Sigmoid colon (tissue), 7 donors: ENCODE measurements at places on chromosomes 3 and 15. TPM values are rescaled to one million over a fixed set of nuclear protein-coding genes. Genes with fewer than 3 reads are reported as not detected.

TMCO5A gene
- not detected for total RNA-seq

PLA1A gene
- 1.4 TPM for total RNA-seq

SPCS1 gene
- total RNA-seq, result 116 TPM

PLSCR5 gene
- total RNA-seq, result not detected

CRYGS gene
- total RNA-seq, result 1.5 TPM

DNA sequence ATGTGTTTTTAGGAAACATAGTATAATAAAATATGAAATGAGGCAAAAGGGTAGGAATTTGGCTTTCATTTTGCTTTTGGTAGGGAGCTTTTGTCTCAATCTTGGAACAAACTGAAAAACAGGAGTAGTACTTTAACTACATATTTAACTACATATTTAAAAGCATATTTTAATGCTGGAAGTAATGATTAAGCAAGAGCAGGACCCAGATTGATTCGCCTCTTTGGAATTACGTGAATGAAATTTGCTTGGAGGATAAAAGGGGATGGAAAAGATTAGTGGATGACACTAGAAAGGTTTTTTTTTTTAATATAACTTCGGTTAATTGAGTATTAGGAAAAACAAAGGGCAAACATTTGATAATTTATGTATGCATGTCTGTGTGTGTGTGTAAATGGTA is 11.2 kb upstream of the TMEM212 start:
- no peak for DNase-seq

- no peak for DNase-seq
Observed at GRCh38 chr3:175287361-175287963, 428.3 kb downstream of the NAALADL2 start.

DNA sequence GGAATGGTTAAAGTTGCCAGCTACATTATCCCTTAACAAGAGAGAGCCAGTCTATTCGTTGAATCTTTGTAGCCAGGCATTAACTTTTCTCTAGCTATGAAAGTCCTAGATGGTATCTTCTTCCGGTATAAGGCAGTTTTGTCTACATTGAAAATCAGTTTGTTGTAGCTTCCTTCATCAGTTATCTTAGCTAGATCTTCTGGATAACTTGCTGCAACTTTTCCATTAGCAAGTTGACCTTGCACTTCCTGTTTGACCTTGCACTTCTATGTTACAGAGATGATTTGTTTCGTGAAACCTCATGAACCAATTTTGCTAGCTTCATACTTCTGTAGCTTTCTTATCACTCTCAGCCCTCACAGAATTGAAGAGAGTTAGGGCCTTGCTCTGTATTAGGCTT is 24.1 kb downstream of the TOPAZ1 start:
- no peak for DNase-seq

DNA sequence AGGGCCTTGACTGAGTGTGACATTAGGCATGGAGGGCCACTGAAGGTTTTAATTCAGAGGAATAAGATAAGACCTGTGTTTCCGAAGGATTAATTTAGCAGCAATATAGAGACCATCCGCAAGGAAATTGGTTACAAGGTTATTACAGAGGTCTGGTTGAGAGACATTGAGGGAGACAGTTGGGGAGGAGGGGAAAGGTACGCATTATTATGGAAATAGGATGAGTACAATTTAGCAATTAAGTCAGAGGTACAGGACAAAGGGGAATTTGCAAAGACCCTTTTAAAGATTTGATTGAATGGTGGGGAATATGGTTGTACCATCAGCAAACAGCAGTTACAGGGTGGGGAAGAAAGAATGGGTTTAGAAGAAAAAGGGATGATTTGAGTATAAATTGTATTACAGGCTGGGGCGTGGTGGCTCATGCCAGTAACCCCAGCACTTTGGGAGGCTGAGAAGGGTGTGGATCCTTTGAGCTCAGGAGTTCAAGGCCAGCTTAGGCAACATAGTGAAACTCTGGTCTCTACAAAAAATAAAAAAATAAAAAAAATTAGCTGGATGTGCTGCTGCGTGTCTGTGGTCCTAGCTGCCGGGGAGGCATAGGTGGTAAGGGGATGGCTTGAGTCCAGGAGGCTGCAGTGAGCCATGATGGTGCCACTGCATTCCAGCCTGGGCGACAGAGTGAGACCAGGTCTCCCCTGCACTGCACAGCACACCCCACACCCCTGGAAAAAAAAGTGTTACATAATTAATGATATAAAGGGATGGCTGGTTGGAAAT is 11.3 kb downstream of the ARL8B start:
- no peak for DNase-seq
